ENCODE measurements at places on chromosomes 16 and 17. TPM values are rescaled to one million over a fixed set of nuclear protein-coding genes. Genes with fewer than 3 reads are reported as not detected.

The ABI3 gene
- 12.1 TPM for polyA plus RNA-seq

The LITAFD gene
- polyA plus RNA-seq: not detected

The TBC1D3 gene
- polyA plus RNA-seq: not detected

The TP53TG3F gene
- not detected for polyA plus RNA-seq

The ZACN gene
- 1.8 TPM for polyA plus RNA-seq

The TNP2 gene
- not detected for polyA plus RNA-seq
